ENCODE measurements at places on chromosomes 7 and 10.
A peak's percentile ranks its signal among the peaks of the same experiment; 100 is the strongest.

DNA sequence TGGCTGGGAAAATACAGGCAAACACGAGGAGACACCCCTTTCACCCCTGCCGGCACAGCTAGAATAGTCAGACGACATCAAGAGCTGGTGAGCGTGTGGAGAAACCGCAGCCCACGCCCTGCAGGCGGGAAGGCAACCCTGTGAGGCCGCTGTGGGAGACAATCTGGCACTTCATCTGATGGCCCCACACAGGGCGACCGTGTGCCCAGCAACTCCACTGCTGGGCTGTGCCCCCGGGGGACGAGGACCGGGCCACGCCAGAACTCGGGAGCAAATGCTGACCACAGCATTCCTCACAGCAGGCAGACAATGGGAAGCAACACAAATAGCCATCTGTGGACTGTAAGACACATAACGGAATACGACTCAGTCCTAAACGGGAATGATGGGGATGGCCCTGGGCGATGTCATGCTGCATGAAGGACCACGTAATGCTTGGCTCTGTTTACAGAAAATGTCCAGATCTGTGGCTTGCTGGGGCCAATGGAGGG lies 58.9 kb downstream of the CFAP46 start:
- no peak for ATAC-seq

DNA sequence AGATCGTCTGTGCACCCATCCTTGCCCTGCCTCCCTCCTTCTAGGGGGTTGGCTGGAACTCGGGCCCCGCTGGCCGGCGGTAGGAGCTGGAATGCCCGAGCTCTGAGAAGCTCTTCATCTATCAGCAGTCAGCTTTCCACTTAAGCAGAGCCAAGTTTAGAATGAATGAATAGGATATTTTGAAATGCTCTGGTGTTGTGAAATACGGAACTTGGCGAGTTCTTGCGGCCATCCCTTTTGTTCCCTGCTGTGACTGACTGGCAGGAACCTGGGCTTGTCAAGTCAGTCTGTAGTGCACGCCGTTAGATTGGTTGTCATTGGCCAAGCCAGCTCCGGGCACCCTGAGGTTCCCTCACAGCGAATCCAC lies 33.3 kb downstream of the FOXK1 start:
- ATAC-seq = no peak

- ATAC-seq = no peak
Measured at GRCh38 chr10:69101451-69102095, 13.7 kb downstream of the SRGN start.

GRCh38 chr7:33334349-33334748 lies 205.0 kb downstream of the BBS9 start:
- peak; percentile 72 for ATAC-seq

Data from SK-N-SH treated with all-trans-retinoic acid at 6 μM for 48 hours (cell line).